ENCODE measurements at places on chromosomes 2 and 18.

- no peak for DNase-seq
Measured at GRCh38 chr18:70920840-70921374, 632.1 kb downstream of the SOCS6 start.

DNA sequence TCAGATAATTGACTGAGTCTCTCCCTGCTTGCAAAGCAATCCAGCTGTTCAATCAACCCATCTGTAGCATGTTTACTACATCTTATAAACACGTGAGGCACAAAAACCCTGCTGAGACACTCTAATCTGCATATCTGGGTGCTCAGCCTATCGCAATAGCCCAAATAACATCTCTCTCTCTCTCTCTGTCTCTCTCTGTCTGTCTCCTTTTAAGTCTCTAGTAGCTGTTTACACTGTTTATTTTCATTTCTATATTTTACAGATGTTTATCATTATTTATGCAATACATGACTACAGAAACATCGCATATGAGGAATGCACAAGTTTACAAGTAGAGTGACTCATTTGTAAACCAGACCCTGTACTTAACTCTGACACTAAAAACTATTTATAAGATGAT lies 422.1 kb upstream of the DSEL start:
- no peak for DNase-seq

DNA sequence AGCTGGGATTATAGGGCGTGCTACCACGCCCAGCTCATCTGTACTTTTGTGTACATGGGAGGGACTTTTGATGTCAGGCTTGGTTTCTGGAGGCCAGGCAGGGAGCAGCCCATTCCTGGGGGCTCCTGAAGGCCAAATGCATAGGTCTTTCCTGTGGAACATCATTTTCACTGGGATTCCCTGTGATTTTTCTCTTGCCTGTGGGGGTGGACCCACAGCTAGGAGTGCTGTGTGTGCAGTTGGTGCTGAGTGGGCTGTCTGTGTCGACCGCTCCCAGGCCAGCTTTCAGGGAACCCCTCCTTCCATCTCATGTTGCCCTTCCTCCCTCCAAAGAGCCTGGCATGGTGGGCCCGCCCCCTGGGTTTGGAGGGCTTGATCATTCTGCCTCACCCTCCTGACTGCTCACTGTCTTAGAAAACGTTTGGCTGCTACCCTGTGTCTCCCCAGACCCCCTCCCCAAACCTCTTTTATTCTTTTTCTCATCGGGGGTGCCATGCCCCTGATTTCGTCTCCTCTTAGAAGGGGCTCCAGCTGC lies 10.5 kb downstream of the EFHD1 start:
- no peak for DNase-seq

- DNase-seq, result no peak
Measured at GRCh38 chr18:65754121-65754520, 3.3 kb downstream of the CDH7 start.

DNA sequence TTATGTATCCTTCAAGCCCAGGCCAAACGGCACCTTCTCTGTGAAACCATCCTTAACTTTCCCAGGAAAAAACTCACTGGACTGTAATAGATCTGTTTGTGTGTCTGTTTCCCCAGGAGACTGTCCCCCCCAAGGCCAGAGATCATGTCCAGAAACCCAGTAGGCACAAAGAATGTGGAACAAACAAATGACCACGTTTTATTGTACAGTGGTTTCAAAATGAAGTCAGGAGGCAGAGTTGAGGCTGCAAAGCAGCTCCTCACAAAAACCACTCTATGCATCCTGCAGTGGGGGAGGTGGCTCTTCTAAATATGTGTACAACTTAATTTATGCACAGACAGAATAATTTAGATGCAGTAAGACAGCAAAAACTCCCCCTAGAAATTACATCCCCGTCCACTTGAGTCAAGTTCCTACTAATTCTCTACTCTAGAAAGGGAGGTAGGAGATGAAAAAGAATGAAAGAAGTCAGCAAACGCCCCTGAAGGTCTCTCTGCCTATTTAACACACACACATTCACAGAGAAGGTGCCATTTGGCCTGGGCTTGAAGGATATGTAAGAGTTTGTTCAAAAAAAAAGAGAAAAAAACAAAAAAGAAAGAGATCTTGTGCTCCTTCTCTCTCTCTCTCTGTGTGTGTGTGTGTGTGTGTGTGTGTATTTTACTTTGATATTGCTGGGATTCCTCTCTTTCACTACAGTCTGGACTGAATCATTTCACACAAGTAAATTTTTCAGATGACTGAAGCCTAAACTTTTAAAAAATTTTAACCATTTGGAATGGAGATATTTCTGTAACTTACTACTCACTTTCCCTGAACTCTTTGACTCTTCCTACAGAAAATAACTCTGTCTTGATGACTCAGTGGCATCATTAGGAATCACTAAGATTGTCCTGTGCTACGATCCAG lies 19.5 kb downstream of the BCL2 start:
- DNase-seq, result no peak

DNA sequence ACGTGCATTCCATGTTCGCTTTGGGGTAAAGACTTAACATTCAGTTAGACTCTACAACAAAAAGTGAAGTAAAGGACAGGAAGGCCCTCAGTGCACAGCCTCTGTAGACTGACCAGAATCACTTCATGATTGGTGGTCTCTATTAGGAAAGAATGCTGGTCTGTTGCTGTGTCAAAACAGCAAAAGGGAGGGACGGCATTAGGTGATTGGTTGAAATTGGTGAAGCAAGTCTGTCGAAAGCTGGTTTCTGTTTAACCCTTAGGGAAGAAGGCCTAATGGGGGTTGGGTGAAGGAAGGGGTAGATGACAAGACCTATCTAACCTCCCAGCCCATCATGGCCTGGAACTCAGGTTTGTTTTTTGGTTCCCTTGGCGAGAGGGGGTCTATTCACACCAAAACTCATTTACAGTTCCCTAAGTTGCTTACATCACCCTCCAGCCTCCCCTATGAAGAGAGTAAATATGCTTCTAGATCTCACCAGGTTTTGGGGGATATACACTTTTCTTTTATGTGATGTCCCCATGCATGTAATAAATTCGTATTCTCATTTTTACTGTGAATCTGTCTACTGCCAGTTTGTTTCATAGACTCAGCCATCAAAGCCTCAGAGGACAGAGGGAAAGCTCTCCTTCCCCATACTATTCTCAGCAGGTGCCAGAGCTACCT lies 65.6 kb downstream of the TMEM17 start:
- no peak for DNase-seq

DNA sequence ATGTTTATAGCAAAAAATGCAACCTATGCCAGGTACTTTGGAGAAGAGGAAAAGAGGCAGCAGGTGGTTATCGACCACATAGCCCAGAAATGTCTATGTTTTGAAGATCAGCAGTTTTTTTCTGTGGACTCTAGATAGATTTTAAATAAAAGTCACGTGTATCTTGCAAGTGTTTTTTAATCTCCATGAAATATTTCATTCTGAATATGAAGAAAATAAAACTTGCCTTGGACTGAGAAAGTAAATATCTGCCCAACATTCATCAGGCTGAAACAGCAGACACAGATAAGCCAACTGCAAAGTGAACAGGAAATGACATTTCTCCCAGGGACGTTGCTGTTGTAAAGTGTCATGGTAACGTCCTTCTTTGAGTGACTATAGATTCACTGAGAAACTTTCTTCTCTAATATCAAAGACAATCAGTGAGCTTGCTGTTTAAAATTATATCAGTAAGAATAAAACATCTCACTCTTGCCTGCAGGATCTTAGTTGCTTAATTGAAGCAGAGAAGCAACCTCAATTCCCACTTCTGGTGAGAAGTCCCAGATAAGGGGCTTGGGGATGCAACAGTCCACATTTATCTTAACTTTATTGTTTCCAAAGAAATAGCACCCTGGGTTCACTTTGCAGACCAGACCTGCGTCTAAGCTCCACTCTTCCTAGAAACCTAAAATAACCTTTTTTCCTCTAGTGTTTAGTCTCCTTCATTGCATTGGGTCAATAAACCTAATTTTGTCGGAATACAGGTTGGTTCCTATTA lies 6.3 kb downstream of the MYOM1 start:
- no peak for DNase-seq

GRCh38 chr2:105038383-105039061 lies 653 bp downstream of the MRPS9 start:
- no peak for DNase-seq

- no peak for DNase-seq
Measured at GRCh38 chr2:110871637-110872036, 139.3 kb downstream of the ACOXL start.

- DNase-seq, result no peak
Measured at GRCh38 chr2:20025065-20025786, 12.8 kb upstream of the MATN3 start.

GRCh38 chr2:205141381-205141780 lies 540.9 kb upstream of the NRP2 start:
- no peak for DNase-seq

- DNase-seq, result no peak
Measured at GRCh38 chr2:224069172-224069571, 30.1 kb upstream of the SERPINE2 start.

GRCh38 chr18:57807336-57808117 lies 4.4 kb upstream of the ATP8B1 start:
- no peak for DNase-seq

DNA sequence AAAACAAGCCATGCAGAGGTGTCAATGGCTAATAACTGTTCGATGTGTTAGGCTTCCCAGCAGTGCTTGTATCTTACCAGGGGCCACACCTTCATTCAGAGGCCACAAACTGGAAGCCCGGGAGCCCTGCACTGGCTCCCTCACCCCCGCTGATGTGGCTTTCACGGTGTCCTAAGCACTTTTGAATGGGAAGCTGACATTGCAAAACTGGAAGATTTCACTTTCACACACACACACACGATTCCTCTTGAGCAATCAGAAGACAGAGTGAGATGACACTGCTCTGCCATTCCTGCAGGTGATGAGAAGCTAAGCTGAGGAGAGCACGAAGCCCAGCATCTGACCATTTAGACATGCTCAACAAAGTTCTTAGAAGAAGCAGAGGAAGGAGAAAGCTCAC lies 8.6 kb upstream of the ZNF407 start:
- no peak for DNase-seq

DNA sequence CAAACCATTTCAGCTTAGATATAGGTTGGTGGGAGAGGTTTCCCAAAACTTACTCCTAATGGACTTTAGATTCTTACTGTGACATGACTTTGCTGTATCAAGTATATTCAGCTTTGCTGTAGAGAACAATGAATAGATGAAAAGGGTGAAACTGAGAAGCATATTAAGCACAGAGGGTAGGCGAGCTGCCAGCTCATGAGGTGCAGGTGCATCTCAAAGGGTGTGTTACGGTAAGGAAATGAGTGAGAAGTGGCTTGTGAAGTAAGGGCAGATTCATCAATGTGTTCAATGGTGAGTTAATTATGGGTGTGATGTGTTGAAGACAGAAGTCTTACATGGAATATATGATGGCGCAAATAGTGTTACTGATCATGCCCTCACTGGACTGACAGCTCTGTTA lies 49.3 kb downstream of the CD8B2 start:
- no peak for DNase-seq

GRCh38 chr2:207337234-207338219 lies 171.8 kb upstream of the KLF7 start:
- no peak for DNase-seq

DNA sequence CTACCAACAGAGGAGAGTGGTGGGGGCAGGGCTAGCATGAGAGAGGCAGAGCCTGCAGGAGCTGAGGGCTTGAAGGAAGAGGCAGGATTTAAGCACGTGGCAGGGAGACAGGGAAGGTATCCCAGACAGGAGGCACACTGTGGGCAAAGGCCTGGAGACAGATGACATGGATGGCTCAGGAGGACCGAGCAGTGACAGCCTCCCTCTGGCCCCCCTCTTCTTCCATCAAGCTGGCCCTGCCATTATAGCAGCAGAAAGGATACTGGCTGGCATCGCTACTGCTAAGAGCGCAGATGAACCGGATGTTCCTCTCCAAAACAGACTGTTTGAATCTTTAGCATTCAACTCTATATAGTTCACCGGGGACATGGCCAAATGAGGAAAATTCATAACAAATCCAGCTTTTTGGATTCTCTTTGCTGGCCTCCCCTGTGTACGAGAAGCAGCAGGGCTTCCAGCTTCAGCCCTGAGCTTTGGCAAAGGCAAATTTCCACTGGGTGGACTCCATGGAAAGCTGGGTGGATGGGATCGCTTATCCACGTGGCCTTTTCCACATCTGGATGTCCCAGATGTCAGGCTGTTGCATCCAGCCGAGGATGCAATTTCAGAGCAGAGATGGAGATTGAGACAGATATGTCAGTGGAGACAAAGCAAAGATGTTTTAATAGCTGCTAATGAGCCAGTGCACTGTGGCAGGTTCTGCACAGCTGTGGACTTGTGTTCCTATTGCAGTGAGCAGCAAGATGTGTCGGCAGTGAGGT lies 36.2 kb downstream of the CAPN13 start:
- no peak for DNase-seq

DNA sequence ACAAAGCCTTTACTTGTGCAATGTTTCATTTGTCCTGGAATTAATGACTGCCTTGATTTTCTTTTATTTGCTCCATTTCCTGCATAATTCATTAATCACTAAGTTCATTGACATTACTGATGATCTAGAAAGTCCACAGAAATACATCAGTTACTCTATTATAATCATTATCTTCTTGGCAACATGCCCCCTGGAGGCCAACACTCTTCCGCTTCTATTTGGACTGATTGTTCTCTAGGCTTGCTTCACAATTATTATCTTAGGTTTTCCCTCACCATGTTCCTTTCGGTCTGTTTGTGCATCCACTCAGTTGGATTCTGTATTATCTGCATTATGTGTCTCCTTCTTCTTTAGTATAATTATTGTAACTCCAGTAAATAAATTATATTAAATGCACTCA lies 461.0 kb upstream of the CDH2 start:
- DNase-seq, result no peak

DNA sequence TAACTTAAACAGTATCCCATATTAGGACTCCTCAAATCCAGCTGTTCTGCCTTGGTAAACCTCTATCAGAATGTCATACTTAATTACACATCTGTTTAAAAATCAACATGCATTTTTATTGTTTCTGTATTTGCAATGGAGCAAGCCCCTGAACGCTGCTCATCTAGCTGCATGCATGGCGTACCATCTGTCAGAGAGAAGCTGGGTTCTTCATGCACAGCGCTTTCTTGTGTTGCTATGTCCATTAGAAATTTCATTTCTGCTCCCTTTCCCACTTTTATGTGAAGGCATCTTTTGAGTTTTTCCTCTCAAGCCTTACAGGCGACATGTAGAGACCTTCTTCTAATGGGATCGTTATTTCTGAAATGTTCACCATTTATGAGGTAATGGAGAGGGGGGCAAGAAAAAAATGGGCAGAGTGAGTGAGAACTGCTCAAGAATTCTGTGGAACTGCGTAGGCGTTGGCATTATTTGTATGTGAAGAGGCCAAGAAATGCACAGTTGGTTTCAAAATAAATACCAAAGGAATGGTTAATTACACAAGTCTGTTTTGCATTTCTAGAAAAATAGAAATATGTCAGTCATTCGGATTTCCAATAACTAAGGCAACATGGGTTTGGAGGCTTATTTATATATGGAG lies 31.6 kb downstream of the INSIG2 start:
- DNase-seq, result no peak

DNA sequence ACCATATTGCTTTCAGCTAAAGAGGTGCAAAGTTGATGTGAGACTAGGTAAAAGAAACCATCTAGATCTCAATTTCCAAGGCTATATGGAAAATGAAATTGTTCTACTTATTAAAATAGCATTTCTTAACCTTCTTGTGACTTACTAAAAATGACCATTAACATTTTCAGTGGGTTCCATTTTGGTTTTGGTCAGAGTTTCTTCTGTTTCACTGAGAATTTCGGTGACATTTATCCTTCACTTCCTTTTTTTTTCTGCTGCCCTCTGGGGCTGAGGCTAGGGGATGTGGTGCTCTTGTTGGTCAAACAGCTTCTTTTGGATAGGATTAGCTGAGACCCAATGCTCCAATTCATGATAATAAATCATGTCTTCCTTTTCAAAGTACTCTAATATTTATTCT lies 44.3 kb upstream of the REL start:
- no peak for DNase-seq

- no peak for DNase-seq
Measured at GRCh38 chr2:861655-862354, 88.8 kb upstream of the SNTG2 start.
